ENCODE measurements at places on chromosomes 12 and 14. TPM values are rescaled to one million over a fixed set of nuclear protein-coding genes. Genes with fewer than 3 reads are reported as not detected.

GRCh38 chr12:59076622-59077021, 156.3 kb upstream of the LRIG3 start:
- DNase-seq: no peak
- H3K27me3 ChIP-seq: no peaks in the 10 kb centered on the region
- H3K4me3 ChIP-seq: no peak overlapping the region
- H3K4me1 ChIP-seq: no peaks in the 10 kb centered on the region

GRCh38 chr14:103108749-103109207, 14.3 kb downstream of the EXOC3L4 start:
- H3K27ac ChIP-seq: no peak overlapping the region
- no peak overlapping the region for H3K4me3 ChIP-seq
- H3K36me3 ChIP-seq: no peaks in the 10 kb centered on the region
- H3K27me3 ChIP-seq: peaks cover 10% of the 10 kb centered on the region

SLC17A8 gene
- not detected for total RNA-seq

DNA sequence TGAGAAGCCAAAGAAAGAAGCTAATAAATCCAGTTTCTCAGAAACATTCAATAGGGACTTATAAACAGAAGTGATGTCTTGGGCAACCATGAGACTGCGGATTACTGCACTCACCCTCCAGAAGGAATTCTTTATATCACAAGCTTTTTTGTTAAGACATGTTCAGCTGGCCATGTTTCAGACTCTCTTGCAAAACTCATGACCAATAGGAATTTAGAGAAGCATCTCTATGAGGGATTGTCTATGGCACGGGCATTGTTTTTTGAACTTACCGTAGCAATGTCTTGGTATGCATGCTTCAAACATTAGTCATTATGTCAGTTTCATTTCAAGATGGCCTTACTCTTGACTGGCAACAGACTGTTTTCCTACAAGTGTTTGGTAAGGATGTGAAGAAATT, 15.5 kb upstream of the ZNF268 start:
- H3K4me3 ChIP-seq: no peak overlapping the region
- H3K27me3 ChIP-seq: no peaks in the 10 kb centered on the region
- H3K27ac ChIP-seq: no peak overlapping the region
- DNase-seq: no peak

RAD52 gene
- 20.9 TPM for total RNA-seq

DNA sequence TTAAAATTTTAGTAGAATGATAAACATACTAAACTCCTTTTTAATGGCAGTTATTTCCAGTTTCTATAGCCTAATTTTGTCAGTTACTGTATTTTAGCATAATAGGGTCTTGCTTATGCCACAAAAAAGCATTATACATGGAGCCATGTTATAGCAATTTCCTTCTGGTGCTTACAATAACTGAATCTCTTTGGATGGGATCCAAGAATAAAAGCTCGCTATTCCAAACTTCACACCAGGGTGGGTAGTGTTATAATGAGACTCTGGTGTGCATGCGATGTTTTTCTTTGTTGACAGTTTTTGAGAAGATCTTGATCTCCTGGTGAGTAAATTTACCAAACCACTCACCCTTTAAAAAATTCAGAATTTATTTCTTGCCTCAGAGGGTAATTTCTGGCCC, 90.4 kb upstream of the CCDC91 start:
- no peak overlapping the region for H3K4me3 ChIP-seq
- H3K27ac ChIP-seq: no peak overlapping the region
- DNase-seq: no peak
- no peaks in the 10 kb centered on the region for H3K4me1 ChIP-seq
- peaks cover 7% of the 10 kb centered on the region for H3K27me3 ChIP-seq

GRCh38 chr14:27187136-27187535, 589.3 kb upstream of the NOVA1 start:
- H3K27me3 ChIP-seq: no peaks in the 10 kb centered on the region
- no peak overlapping the region for H3K27ac ChIP-seq

GRCh38 chr12:130041983-130042812, 120.1 kb upstream of the FZD10 start:
- no peaks in the 10 kb centered on the region for H3K36me3 ChIP-seq
- H3K27ac ChIP-seq: no peak overlapping the region
- H3K4me1 ChIP-seq: peaks cover under 1% of the 10 kb centered on the region

PIWIL1 gene
- total RNA-seq: not detected

GRCh38 chr12:121240484-121241101, 30.7 kb downstream of the P2RX4 start:
- H3K27ac ChIP-seq: peak overlapping the region; percentile 96
- DNase-seq: peak; percentile 89
- H3K27me3 ChIP-seq: no peaks in the 10 kb centered on the region
- H3K36me3 ChIP-seq: peaks cover 51% of the 10 kb centered on the region

DNA sequence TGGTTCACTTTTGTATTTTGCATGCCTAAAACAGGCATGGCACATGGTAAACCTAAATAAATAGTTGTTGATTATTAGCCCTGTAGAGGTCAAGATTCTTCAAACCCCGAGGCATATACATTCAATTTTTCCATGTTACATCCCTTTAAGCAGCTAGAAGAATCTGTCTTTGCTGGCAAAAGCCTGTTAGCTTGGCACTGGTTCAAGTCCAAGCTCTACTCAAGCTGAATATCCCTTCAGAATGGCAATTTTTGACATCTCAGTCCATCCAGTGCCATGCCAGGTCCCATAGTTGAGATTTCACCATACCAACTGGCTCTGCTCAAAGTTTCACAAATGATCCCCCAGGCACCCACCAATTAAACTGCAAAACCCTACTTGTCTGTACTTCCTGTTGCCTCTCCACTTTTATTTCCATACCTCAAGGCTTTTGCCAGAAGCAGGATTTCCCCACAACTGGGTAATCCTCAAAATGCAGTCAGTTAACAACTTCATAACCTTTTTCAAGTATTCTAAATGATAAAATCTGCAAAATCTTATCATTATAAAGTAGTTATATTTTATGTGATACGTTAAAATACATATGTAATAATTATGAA, 9.0 kb upstream of the DCN start:
- no peaks in the 10 kb centered on the region for H3K4me1 ChIP-seq
- no peaks in the 10 kb centered on the region for H3K27me3 ChIP-seq
- DNase-seq: no peak

DNA sequence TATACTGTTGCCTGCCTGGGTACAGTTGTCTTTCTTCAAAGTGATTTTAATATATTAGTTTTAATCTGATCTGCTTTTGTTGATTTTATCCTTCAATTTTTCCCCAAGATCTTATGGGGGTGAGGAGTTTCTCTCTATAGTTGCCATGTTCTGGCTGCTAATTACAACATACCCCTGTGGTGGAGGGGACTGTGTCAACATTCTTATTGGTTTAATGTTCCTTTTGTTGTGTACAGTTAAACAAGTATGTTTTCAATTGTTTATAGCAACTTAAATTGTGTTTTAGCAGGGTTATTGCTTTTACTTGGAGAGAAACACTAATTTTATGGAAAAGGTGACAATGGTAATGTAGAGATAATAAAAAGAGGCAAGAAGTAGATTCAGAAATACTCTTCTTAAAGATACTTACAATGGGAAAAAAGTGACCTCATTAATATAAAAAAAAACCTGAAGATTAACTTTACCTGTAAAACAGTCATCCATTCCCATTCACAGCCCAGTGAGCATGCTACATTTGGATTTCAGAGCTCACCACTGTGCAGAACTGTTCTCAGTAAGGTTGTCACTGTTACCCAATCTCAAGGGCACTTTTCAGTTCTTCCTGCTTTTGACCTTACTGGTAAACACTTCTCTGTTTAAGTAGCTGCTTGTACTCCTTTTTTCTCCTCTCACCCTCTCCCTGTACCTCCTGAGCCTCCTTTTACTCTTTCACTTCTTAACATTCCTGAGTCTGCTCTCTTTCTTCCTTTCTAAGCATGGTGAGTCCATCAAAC, 8.1 kb upstream of the LRRK2 start:
- H3K27ac ChIP-seq: no peak overlapping the region
- no peaks in the 10 kb centered on the region for H3K27me3 ChIP-seq
- no peak overlapping the region for H3K4me3 ChIP-seq
- no peaks in the 10 kb centered on the region for H3K36me3 ChIP-seq
- H3K4me1 ChIP-seq: no peaks in the 10 kb centered on the region

DNA sequence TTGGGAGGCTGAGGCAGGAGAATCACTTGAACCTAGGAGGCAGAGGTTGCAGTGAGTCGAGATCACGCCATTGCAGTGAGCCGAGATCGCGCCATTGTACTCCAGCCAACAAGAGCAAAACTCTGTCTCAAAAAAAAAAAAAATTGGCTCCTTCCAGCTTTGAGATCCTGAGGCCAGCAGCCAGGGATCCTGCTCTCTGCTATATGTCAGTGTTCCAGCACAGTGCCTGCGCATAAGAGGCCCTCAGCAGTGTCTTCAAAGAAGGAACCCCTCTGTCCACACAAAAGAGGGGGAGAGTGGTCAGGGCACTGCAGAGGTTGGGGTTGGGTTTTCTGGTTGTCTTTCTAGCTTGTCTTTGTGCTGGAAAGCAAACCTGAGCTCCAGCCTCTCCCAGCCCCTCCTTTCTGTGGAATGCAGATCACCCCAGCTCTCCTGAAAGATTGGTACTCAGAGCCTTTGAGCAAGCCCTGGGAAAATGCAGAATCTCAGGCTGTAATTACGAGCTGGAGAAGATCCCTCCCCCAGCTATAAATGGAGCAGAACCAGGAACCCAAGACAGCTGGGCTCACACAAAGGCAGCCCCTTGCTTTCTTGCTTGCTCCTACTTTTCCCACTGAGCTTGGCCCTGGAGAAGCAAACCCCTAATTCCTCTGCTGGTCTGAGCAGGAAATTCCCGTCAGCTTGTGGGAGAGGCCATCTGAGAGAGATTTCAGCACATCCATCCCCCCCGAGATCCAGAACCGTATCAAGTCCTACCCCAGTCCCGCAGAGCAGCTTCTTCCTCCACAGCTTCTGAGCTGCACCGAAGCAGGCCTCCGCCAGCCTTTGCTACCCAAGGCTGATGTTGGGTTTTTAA, 205.7 kb downstream of the ZFP36L1 start:
- H3K4me1 ChIP-seq: no peaks in the 10 kb centered on the region
- no peaks in the 10 kb centered on the region for H3K36me3 ChIP-seq
- H3K27ac ChIP-seq: no peak overlapping the region
- no peak for DNase-seq
- H3K27me3 ChIP-seq: no peaks in the 10 kb centered on the region

ANO4 gene
- not detected for total RNA-seq

DNA sequence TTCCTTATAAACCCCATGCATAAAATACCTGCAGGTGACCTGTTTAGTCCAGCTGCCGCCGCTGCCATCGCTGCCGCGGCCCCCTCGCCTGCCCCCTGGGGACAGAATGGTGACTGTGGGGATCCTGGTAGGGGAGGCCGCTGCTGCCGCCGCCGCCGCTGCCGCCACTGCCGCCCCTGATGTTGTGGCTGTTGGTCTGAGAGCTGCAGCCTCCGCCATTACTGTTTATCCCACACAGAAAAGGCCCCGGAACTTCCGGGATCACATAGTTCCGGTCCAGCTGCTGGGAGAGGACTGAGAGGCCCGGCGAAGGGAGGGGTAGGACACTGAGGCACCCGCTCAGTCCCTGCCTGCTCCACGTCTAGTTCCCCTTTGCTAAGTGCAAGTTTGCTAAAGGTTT, 244.9 kb downstream of the C12orf50 start:
- H3K36me3 ChIP-seq: no peaks in the 10 kb centered on the region
- H3K4me3 ChIP-seq: no peak overlapping the region
- DNase-seq: no peak

GRCh38 chr12:45216230-45216982, 511 bp downstream of the ANO6 start:
- H3K4me1 ChIP-seq: peaks cover 47% of the 10 kb centered on the region
- H3K27me3 ChIP-seq: no peaks in the 10 kb centered on the region
- H3K27ac ChIP-seq: peak overlapping the region; percentile 83
- peak overlapping the region; percentile 82 for H3K4me3 ChIP-seq

- DNase-seq: no peak
- H3K27ac ChIP-seq: no peak overlapping the region
- no peaks in the 10 kb centered on the region for H3K27me3 ChIP-seq
- no peaks in the 10 kb centered on the region for H3K4me1 ChIP-seq
Observed at GRCh38 chr14:104147346-104148125, 9.1 kb downstream of the KIF26A start.
